ENCODE measurements at places on chromosomes 5 and 9. TPM values are rescaled to one million over a fixed set of nuclear protein-coding genes. Genes with fewer than 3 reads are reported as not detected.

FOXD4L4 gene
- total RNA-seq: 0.14 TPM

MGAT4B gene
- 198 TPM for total RNA-seq

SARDH gene
- total RNA-seq: 0.05 TPM

TRIO gene
- 162 TPM for total RNA-seq

PCDHB9 gene
- not detected for total RNA-seq

CBY3 gene
- not detected for total RNA-seq

PFN3 gene
- not detected for total RNA-seq

SLC36A1 gene
- 7.4 TPM for total RNA-seq

IFNB1 gene
- total RNA-seq: not detected

RANBP17 gene
- total RNA-seq: 8.4 TPM

SPINK4 gene
- not detected for total RNA-seq

TXN gene
- 517 TPM for total RNA-seq

PAPPA gene
- total RNA-seq: 5.4 TPM

STPG3 gene
- not detected for total RNA-seq

Measured in HT1080 (cell line).